Stimulated activated CD4-positive, alpha-beta T cell treated with anti-CD3 and anti-CD28 coated beads, TNF-alpha, amount 100 ng/mL, for 24 hours (primary cell): ENCODE measurements at places on chromosomes 5 and 9.
A peak's percentile ranks its signal among the peaks of the same experiment; 100 is the strongest.

GRCh38 chr5:3307982-3308621 is 287.5 kb upstream of the IRX1 start:
- no peak for DNase-seq

- no peak for DNase-seq
Observed at GRCh38 chr5:104987074-104987473, 1424.5 kb upstream of the NUDT12 start.

DNA sequence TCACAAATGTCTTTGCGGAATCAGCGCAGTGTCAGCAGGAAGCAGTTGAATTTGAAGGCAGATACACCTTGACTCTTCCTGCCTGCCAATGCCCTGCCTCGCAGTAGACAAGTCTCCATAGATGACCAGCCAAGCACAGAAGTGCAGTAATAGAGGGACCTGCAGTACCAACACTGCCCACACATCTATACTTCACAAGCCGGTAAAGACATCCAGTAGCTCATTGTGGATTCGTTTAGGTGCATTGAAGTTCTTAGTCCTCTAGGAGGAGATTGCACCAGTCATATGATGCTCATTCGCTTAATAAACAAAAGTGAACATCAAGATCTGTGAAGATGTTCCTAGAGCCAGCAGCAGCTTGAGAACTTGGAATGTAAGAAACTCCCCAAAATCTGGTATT is 7.1 kb upstream of the IFNA2 start:
- no peak for DNase-seq

- DNase-seq: no peak
Observed at GRCh38 chr9:79652598-79652997, 80.8 kb downstream of the TLE4 start.

GRCh38 chr9:81002906-81003305 is 686.4 kb downstream of the TLE1 start:
- DNase-seq: no peak

- DNase-seq: no peak
Observed at GRCh38 chr5:90562341-90562740, 3.7 kb downstream of the ADGRV1 start.

DNA sequence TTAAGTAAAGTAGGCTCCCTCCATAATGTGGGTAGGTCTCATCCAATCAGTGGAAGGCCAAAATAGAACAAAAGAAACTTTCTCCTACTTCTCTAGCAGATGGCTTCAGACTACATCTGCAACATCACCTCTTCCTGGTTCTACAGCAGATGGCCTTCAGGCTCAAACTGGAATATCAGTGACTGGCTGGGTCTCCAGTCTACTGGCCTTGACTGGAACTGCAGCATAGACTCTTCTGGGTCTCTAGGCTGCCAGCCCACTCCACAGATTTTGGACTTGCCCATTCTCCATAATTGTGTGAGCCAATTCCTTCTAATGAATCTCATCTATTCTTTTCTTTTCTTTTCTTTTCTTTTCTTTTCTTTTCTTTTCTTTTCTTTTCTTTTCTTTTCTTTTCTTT is 64.8 kb downstream of the ACER2 start:
- DNase-seq: no peak

GRCh38 chr5:11346336-11346735 is 557.9 kb downstream of the CTNND2 start:
- DNase-seq: no peak

- DNase-seq: no peak
Observed at GRCh38 chr5:107476783-107477182, 194.0 kb downstream of the EFNA5 start.

DNA sequence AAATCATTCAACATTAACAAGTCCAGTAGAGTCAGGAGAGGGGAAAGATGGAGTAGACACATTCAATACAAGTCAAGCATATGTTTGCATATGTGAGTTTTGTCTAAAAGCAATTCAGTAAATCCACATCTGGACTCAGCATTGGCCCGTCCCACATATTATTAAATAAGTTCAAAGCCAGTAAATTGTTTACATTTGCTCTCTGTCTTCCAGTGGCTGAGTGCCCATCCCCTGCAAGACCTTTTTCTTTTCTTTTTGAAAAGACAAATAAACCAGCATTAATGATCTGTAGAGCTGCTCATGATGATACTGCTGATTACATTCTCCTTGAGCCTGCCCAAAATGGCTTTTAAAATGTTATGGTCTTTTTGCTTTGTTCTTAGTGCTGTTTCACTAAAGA is 71.1 kb downstream of the TNC start:
- DNase-seq: no peak

GRCh38 chr5:132425009-132425937 is 55.8 kb downstream of the SLC22A5 start:
- peak; percentile 70 for DNase-seq

GRCh38 chr9:4116071-4116581 is 183.7 kb downstream of the GLIS3 start:
- no peak for DNase-seq

- no peak for DNase-seq
Observed at GRCh38 chr5:132887283-132887682, 13.8 kb downstream of the LEAP2 start.

- no peak for DNase-seq
Observed at GRCh38 chr5:156826150-156826549, 23.9 kb upstream of the PPP1R2B start.

DNA sequence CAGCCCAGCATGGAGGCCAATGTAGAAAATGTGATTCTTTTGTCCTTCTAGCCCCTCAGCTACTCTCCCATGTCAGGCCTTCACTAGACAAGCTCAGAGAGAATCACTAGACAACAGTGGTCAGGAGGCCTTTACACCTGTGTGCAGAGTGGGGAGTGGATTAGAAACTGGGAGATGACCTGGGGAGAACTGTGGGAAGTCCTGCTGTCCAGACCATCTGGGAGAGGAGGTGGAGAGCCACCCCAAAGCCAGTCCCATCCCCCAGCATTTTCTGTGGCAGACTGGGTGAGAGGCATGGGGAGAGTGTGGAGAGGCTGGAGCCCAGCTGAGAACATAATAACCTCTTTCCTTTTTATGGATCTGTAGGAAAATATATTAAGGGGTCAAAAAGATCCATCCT is 452.0 kb upstream of the DMAC1 start:
- no peak for DNase-seq

DNA sequence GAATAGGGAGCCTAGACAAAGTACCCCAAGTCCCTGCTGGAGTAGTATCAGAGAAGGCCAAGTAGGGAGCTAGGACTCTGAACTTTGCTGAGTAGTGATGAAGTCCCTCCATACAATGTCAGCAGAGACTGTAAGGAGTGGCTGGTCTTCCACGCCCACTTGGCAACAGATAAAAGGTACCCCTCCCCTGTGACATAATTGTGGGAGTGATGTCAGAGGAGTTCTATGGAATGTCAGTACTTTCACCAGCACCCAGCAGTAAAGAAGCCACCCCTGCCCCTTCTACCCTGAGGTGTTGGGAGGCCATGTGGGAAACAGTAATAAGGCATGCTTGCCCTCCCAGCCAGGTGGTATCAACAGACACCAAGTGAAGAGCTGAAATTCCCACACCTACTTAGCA is 143.9 kb downstream of the SLIT3 start:
- no peak for DNase-seq

- DNase-seq: no peak
Observed at GRCh38 chr5:158492136-158492535, 607.6 kb downstream of the EBF1 start.

DNA sequence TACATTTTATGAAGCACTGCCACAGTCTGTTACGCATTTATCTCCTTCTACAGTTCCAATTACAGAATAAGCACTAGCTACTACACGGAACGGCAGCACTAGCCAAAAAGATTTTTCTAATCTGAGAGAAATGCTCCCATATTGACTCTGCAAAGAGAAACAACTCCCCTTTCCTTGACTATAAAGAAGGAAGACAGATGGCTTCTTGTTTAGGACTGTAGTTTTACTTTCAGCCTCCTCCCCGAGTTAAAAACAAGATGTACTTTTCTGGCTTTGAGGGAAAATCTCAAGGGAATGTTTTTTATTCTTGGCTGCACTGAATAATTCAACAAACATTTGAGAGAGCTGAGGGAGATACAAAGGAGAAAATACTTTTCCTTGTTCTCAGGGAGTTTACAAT is 1.9 kb upstream of the SLC44A1 start:
- no peak for DNase-seq
